ENCODE measurements at places on chromosomes 3 and 15.

- ATAC-seq: no peak
Measured at GRCh38 chr3:194298331-194299227, 52.5 kb downstream of the CPN2 start.

GRCh38 chr15:99058421-99058870 is 46.4 kb upstream of the SYNM start:
- no peak for ATAC-seq

DNA sequence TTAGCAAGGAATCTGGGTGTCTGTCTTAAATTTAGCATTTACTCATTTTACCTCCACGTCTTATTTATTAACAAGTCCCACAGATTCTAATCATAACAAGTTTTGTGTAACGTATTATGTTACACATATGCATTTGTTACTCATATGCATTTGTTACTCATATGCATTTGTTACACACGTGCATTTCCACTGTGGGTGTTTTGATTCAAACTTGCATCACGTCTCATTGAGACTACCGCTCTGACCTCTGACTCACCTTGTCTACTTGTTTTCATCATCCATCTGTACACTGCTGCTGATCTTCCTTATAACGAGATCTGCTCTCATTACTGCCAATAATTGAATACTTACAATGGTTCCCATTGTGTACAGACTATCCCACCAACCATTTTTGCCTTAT is 1141.4 kb downstream of the TBL1XR1 start:
- ATAC-seq: no peak

GRCh38 chr3:45224824-45225464 is 1.1 kb downstream of the TMEM158 start:
- peak; percentile 26 for ATAC-seq

- ATAC-seq: no peak
Measured at GRCh38 chr3:113697500-113698090, 1.2 kb upstream of the USF3 start.

DNA sequence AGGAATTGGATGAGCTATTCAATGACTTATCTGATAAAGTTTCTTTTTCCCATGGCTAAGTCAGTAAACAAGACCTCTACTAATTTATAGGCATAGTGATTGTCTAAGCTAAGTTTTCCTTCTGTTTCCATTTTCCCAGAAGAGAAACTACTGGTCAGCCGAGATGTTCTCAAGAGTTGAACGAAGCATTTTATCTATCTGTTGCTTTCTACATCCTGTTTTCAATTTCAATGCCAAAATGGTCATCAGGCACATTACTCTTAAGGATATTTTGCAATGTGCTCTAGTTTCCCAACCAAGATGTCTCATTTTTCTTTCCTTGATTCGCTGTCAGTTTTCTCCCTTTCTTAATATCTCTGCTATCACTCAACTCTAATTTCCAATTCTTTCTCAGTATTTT is 228.7 kb downstream of the MBNL1 start:
- no peak for ATAC-seq

- peak; percentile 11 for ATAC-seq
Measured at GRCh38 chr3:123258811-123259420, 57.2 kb downstream of the SEC22A start.
